Cardiac muscle cell (in vitro differentiated cells and primary cell): ENCODE measurements at places on chromosomes 5 and 9.

DNA sequence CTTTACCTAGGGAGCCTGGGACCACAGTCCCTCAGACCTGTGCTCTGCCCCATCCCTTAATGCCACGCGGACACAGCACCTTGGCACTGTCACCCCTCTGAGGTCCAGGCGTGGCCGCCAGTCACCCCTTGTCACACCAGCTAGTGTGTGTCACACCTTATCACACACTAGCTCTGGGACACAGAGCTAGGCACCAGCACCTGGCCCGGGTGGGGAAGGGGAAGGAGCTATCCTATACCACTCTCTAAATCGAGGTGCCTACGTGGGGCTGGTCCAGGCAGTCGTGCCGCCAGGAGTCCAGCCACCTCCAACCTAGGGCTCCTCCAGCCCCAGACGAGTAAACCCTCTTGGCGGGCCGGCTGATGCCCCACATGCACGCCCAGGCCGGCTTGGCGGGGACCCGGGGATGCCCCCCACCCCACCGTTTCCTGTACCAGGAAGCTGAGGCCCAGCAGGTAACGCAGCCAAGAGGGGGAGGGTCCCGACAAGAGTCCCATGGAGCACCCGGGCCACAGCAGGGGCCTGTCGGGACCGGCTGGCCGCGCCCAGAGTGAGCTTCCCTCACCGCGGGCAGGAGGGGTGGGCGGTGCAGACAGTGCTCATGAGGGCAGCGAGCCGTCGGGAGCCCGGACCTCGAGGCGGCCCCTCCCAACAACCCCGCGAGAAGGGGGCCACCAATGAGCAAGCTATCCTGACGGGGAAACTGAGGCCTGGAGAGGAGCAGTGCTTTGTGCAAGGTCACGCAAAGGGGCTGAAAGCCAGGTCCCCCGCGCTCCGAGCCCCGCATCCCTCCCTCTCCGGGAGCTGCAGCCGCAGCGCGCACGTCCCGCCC, 550 bp downstream of the CORO2A start:
- H3K36me3 ChIP-seq: no peaks in the 10 kb centered on the region
- H3K4me1 ChIP-seq: no peaks in the 10 kb centered on the region
- no peak overlapping the region for H3K27ac ChIP-seq
- peak overlapping the region; percentile 43 for H3K4me3 ChIP-seq

GRCh38 chr9:19161257-19162025, 34.1 kb upstream of the PLIN2 start:
- H3K4me1 ChIP-seq: no peaks in the 10 kb centered on the region
- H3K4me3 ChIP-seq: no peak overlapping the region
- H3K27ac ChIP-seq: no peak overlapping the region
- DNase-seq: no peak
- no peaks in the 10 kb centered on the region for H3K36me3 ChIP-seq

DNA sequence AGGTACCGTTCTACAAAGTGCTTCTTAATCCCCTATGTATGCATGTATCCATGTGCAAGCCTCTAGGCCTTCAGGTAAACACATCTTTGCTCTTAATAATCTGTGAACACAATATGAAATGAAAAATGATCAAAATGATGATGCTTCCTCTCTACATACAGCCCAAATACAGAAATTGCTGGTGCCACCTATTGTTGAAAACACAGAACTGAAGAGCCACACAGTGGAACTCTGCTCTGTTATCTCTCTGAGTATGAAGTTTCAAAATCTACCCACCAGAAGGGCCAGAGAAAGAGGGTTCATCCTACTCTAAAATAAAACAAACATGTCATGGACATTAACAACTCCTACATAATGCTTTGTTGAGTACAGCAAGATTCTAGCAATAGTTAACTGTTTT, 71.3 kb downstream of the GLIS3 start:
- no peak overlapping the region for H3K4me3 ChIP-seq
- no peak overlapping the region for H3K27ac ChIP-seq
- no peaks in the 10 kb centered on the region for H3K36me3 ChIP-seq
- H3K4me1 ChIP-seq: no peaks in the 10 kb centered on the region
- DNase-seq: peak; percentile 26

DNA sequence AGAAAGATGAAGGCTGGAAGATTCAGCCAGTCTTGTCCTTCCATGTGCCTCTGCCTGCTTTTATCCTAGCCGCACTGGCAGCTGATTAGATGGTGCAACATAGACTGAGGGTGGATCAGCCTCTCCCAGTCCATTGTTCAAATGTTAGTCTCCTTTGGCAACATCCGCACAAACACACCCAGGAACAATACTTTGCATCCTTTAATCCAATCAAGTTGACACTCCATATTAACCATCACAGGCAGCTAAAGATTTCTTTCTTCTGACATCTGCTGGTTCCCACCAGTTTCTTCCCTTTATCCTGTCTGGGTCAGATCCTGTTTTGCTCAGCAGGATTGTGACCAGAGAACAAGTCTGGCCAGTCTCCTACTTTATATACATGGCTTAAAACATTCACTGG, 276.5 kb upstream of the TYRP1 start:
- no peak overlapping the region for H3K4me3 ChIP-seq
- H3K27me3 ChIP-seq: no peaks in the 10 kb centered on the region
- no peaks in the 10 kb centered on the region for H3K36me3 ChIP-seq
- no peak overlapping the region for H3K27ac ChIP-seq

DNA sequence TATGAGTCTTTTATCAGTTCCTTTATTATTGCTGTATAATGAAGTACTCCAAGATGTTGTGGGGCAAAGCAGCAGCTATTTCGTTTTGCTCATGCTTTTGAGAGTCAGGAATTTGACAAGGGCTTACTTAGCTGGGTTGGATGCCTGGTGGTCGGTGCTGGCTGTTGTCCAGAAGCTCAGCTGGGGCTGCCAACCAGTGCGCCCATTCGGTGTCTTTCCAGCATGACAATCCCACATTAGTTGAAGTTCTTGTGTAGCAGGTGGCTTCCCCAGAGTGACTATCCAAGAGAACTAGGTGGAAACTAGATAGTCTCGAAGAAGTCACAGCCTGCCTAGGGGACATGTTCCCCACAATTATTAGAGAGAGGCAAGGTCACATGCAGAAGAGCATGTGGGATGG, 3.4 kb upstream of the FLT4 start:
- no peak for DNase-seq
- no peak overlapping the region for H3K27ac ChIP-seq
- no peak overlapping the region for H3K4me3 ChIP-seq
- peaks cover 75% of the 10 kb centered on the region for H3K27me3 ChIP-seq
- no peaks in the 10 kb centered on the region for H3K36me3 ChIP-seq

DNA sequence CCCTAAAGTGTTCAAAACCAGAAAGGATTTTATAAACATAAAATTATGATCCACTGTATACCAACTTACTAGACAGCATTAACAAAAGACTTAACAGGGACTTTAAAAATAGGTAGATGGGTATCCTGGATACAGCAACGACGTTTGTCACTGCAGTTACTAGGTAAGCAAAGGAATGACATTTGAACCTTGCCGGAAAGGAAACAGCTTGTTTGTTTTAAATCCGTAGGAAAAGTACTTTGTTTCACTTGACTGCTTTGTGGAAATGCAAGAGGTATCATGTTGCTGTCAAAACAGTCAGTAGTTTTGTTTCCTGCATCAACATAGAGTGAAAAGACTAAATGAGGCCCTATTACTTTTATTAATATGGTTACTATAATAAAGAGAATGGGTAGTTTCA, 122.9 kb downstream of the CDC42SE2 start:
- peaks cover 11% of the 10 kb centered on the region for H3K4me1 ChIP-seq
- peak overlapping the region; percentile 45 for H3K27ac ChIP-seq
- H3K4me3 ChIP-seq: no peak overlapping the region
- H3K36me3 ChIP-seq: peaks cover 3% of the 10 kb centered on the region
- DNase-seq: peak; percentile 6
- H3K27me3 ChIP-seq: no peaks in the 10 kb centered on the region

- no peaks in the 10 kb centered on the region for H3K36me3 ChIP-seq
- DNase-seq: peak; percentile 12
- no peaks in the 10 kb centered on the region for H3K27me3 ChIP-seq
These were observed 484.6 kb upstream of the PIK3R1 start for GRCh38 chr5:67730917-67731474.

DNA sequence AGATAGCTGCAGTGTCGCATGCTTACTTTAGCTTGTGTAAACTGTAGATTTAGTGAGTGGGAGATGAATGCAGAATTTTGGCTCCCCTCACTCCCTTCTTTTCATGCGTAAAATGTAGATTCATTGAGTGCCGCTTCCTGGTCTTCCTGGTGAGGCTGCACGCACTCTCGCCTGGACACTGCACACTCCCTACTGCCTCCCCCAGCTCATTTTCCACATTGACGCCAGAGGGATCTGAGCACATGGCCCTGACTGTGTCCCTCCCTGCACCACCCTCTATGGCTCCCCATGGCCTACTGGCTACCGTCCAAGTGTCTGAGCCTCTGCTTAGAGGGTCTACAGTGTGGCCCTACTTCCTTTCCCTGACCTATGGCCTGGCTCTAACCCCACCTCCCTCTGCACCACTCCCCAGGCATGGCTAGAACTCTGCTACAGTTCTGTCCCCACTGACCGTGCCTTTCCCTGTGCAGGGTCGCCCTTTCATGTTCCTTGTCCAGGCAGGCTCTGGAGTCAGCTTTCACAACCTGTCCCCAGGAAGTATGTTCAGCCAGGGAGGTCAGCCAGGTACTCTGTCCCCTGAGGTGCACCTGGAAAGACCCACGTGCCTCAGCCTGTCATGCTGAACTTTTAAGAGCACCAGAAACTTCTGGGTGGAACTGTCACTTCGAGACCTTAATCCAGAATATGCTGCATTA, 160.6 kb downstream of the COL23A1 start:
- no peak overlapping the region for H3K4me3 ChIP-seq
- no peaks in the 10 kb centered on the region for H3K36me3 ChIP-seq
- H3K27me3 ChIP-seq: no peaks in the 10 kb centered on the region
- H3K27ac ChIP-seq: no peak overlapping the region
- DNase-seq: no peak

DNA sequence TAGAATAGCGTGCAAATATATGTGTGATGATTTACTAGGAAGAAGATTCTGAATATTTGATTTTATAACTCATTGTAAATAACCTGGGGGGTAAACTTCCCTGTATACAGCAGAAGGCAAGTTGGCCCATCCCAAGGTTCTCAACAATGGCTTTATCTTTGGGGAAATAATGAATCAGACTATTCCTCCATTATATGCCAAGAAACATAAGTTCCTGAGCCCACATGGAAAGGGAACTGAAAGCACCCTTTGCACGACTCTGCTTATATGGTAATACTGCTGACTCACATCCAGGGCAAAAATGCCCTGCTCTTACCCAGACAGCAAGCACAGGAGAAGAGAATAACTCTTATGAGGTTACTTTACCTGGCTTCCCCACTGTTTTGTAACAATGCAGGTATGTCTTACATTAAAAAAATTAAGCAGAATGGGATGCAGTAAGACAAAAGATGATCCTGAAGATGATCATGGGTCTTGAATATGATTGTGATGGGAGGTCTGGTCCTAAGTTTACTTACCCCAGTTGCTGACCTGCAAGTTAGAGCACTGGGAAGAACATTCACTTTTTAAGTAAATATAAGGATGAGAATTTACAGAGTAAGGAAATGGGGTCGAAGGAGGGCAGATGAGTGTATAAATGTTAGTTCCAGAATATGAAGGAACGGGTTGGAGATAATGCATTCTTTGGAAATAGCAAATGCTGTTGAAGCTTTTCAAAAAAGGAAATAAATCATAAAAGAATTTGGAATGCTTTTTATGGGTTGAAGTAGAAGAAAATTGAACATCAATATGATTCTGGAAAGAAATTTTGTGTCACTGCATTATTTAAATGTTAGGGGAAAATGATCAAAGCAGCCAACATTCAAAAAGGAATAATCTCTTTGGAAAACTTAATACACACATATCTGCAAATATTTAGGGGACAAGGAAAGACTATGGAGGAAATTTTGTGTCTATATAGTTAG, 428.4 kb upstream of the MPDZ start:
- no peak overlapping the region for H3K27ac ChIP-seq
- H3K27me3 ChIP-seq: no peaks in the 10 kb centered on the region
- DNase-seq: peak; percentile 92
- no peak overlapping the region for H3K4me3 ChIP-seq
- H3K4me1 ChIP-seq: peaks cover 9% of the 10 kb centered on the region

GRCh38 chr9:97299809-97300414, 7.5 kb upstream of the CCDC180 start:
- H3K4me1 ChIP-seq: no peaks in the 10 kb centered on the region
- no peak for DNase-seq
- H3K36me3 ChIP-seq: no peaks in the 10 kb centered on the region
- H3K4me3 ChIP-seq: no peak overlapping the region

GRCh38 chr5:59158165-59158564, 575.3 kb downstream of the RAB3C start:
- H3K4me3 ChIP-seq: no peak overlapping the region
- H3K36me3 ChIP-seq: no peaks in the 10 kb centered on the region
- DNase-seq: peak; percentile 12
- no peaks in the 10 kb centered on the region for H3K4me1 ChIP-seq
- no peaks in the 10 kb centered on the region for H3K27me3 ChIP-seq

GRCh38 chr5:73902327-73903051, 276.5 kb downstream of the ARHGEF28 start:
- DNase-seq: peak; percentile 80
- H3K4me1 ChIP-seq: no peaks in the 10 kb centered on the region
- no peak overlapping the region for H3K4me3 ChIP-seq
- no peaks in the 10 kb centered on the region for H3K36me3 ChIP-seq
- H3K27ac ChIP-seq: no peak overlapping the region

GRCh38 chr5:98593418-98593817, 180.0 kb upstream of the RGMB start:
- no peaks in the 10 kb centered on the region for H3K4me1 ChIP-seq
- no peaks in the 10 kb centered on the region for H3K27me3 ChIP-seq
- no peaks in the 10 kb centered on the region for H3K36me3 ChIP-seq
- no peak overlapping the region for H3K27ac ChIP-seq
- H3K4me3 ChIP-seq: no peak overlapping the region

GRCh38 chr9:71162126-71162525, 40.7 kb upstream of the TRPM3 start:
- no peaks in the 10 kb centered on the region for H3K36me3 ChIP-seq
- H3K27me3 ChIP-seq: no peaks in the 10 kb centered on the region
- DNase-seq: no peak
- H3K4me1 ChIP-seq: peaks cover 4% of the 10 kb centered on the region
- H3K4me3 ChIP-seq: no peak overlapping the region

- H3K4me3 ChIP-seq: no peak overlapping the region
- DNase-seq: no peak
- H3K36me3 ChIP-seq: no peaks in the 10 kb centered on the region
These were observed 83.9 kb downstream of the NDFIP1 start for GRCh38 chr5:142192286-142193113.

DNA sequence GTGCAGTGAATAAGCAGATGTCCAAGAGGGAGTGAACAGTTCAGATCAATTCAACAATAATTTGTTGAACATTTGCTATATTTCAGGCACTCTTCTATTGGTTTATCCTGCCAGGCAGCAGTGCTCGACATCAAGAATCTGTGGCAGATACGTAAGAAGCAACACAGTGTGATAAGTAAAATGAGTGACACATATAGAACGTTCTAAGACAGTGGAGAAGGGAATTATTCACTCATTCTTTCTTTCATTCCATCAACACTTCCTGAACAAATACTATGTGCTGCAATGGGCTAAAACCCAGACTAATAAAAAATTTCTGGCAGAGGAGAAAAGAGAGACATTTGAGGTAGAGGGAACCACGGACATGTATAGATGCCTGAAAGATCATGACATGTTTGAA, 89.9 kb upstream of the GLIS3 start:
- no peaks in the 10 kb centered on the region for H3K27me3 ChIP-seq
- H3K27ac ChIP-seq: no peak overlapping the region
- H3K36me3 ChIP-seq: no peaks in the 10 kb centered on the region
- H3K4me1 ChIP-seq: no peaks in the 10 kb centered on the region
- H3K4me3 ChIP-seq: no peak overlapping the region
- no peak for DNase-seq

GRCh38 chr9:112555844-112556482, 69.3 kb downstream of the KIAA1958 start:
- H3K27me3 ChIP-seq: no peaks in the 10 kb centered on the region
- no peak overlapping the region for H3K4me3 ChIP-seq
- no peaks in the 10 kb centered on the region for H3K36me3 ChIP-seq
- peaks cover 26% of the 10 kb centered on the region for H3K4me1 ChIP-seq
- H3K27ac ChIP-seq: no peak overlapping the region
